ENCODE measurements at places on chromosomes 1 and 21.

DNA sequence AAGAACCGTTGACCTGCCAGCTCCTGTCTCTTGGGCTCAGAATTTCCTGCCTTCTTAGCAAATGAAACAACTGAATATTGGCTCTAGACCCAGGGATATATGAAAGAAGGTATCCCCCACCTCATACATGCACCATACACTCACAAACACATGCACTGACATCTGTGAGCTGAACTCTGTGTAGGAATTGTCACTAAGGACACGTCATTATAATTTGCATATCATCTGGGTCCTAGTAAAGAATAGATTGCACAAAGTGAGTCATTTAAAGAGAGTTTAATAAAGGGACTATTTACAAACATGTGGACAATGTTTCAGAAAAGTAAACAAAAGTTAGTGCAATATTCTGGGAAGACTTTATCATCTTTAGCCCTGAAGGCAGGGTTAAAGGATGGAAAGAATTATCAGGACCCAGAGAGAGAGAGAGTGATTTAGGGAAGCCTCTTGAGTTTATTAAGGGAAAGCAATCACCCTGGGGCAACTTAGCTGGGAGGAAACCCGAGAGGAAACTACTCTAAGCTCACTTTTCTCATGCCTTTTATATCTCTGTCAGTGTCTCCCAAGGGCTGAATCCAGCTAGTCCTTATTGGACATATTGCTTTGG, 74.1 kb upstream of the PLA2G4A start:
- DNase-seq: no peak

DNA sequence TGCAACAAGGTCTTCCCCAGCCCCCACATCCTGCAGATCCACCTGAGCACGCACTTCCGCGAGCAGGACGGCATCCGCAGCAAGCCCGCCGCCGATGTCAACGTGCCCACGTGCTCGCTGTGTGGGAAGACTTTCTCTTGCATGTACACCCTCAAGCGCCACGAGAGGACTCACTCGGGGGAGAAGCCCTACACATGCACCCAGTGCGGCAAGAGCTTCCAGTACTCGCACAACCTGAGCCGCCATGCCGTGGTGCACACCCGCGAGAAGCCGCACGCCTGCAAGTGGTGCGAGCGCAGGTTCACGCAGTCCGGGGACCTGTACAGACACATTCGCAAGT, 3.8 kb downstream of the ZBTB18 start:
- no peak for DNase-seq

GRCh38 chr1:83961571-83962295, 37.2 kb downstream of the TTLL7 start:
- no peak for DNase-seq

DNA sequence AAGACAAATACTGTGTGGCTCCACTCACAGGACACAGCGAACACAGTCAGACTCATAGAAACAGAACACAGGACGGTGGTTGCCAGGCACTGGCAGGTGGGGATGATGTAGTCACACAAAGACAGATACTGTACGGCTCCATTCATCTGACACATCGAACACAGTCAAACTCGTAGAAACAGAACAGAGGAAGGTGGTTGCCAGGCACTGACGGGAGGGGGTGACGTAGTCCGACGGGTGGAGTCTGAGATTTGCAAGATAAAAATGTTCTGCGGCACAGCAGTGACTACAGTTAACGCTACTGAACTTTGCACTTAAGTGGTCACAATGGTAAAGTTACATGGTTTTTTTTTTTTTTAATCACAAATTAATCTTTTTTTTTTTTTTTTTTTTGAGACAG, 18.7 kb downstream of the C21orf58 start:
- no peak for DNase-seq

GRCh38 chr1:245454051-245454450, 299.3 kb downstream of the KIF26B start:
- DNase-seq: no peak

GRCh38 chr1:77831976-77832711, 52.7 kb downstream of the MIGA1 start:
- no peak for DNase-seq

DNA sequence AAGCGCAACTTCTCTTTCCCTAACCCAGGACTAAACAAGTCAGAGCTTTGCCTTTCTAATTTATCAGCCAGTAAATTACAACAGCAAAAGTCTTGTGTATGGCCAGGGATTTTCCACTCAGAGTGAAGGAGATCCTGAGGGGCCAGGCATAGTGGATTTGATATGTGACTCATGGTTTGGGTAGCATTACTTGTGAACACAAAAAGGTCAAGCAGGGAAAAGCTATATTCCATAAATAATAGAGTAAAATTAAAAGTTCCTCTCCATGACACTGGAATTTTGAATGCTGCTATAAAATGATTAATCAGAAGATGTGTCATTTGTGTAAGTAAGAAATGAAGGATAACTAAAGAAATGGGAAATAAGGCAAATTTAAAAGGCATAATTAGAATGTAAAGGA, 284.8 kb downstream of the HLX start:
- DNase-seq: no peak

DNA sequence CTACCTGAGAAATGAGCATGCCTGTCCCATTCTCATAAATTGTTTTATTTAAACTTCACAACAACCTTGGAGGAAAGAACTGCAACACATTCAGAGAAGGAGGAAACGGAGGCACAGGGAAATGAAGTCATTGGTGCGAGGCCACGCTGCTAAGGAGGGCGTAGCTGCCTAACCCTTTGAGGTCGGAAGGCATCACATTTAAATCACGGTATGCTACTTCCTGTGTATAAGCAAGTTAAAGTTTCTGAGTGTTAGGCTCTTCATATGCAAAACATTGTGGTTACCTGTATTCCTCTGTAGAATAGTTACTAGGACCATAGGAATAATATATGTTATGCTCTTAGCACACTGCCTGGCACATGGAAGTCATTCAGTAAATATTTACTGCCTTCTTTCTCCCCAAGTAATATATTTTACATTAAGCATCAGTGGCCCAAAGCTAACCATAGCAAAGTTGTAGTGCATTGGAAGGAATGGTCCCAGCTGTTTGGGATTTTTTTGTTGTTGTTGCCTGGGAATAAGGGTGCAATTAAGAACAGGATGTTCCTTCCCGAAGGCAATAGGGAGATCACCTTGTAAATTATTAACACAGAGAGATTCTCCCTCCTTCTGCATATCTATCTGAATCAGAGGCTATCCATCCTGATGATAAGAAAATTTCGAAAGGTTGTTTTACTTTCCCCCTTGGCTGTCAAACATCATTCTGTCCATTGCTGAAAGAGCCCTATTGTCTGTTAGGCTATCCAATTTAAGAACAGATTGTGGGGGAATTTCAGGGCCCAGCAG, 192.2 kb upstream of the C8B start:
- DNase-seq: no peak

DNA sequence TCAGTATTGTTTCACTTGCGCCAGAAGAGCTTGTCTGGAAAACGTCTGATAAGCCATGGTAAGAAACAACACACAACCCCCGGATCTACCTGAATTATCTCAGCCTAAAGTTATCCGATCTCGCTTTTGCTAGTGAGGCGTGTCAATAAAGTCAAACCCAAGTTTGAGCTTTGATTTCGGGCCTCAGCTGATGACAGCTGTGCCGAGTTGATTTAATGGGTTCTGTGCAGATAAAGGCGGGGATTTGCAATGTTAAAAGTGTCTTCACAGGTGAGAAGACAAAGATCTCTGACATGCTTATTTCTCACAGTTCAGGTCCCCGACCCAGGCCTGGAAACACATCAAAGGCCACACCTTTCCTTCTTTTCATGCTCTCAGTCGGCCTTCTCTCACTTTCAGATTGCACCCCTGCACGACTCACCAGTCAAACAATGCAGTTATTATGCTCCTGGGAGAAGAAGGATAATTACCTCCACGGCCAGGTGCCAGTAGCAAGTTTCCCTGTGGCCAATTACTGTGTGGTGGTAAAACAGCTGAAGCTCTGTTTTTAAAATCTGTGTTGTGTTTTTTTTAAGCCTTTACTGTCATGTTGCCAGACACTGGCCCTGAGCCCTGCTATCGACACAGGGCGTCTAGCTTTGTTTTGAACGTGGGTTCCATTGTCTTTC, 245.3 kb upstream of the RUNX1 start:
- no peak for DNase-seq

DNA sequence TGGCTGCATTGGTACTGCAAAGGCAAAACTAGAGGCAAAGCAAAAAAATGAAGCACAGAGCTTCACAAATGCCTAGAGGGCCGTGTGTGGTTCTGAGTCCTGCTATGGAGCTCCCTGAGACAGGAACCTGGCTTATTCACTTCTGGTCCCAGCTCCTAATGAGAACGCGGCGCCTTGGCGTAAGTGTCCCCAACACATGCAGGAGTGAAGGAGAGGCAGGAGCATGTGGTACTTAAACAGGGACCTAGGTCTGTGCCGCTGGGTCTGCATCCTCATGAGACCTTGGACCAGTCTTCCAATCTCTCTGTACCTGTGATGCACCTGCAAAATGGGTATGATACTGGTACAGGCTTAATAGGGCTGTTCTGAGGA, 14.4 kb upstream of the SLC2A7 start:
- no peak for DNase-seq

- DNase-seq: no peak
These were observed 31.2 kb downstream of the PIK3C2B start for GRCh38 chr1:204463125-204464060.
